Hematopoietic multipotent progenitor cell treated with erythropoietin and hydrocortisone succinate and interleukin-3 and kit ligand, for 4 days (in vitro differentiated cells): ENCODE measurements at places on chromosomes 7 and 10.

GRCh38 chr7:51789489-51789888, 472.9 kb upstream of the COBL start:
- no peak for DNase-seq

DNA sequence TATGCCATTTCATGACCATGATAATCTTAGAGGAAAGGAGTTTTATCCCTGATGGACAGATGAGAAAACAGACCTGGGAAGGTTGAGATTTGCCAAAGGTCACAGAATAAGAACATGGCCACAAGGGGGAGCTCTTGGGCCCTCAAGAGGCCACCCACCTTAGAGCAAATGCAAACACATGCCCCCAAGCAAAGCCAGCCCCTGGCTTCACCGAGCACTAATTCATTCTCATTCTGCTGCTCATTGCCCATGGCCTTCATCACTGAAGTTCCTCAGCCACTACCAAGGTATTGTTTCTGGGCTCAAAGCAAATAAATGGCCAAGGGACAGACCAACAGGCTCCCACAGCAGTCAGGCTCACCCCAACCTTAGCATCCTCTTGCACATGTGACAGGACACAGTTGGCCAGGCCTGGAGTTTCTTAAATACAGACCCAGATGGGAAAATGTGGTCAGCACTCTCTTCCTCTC, 44.2 kb downstream of the PDLIM1 start:
- peak; percentile 91 for DNase-seq

GRCh38 chr10:81215498-81215897, 659.5 kb upstream of the NRG3 start:
- DNase-seq = no peak

DNA sequence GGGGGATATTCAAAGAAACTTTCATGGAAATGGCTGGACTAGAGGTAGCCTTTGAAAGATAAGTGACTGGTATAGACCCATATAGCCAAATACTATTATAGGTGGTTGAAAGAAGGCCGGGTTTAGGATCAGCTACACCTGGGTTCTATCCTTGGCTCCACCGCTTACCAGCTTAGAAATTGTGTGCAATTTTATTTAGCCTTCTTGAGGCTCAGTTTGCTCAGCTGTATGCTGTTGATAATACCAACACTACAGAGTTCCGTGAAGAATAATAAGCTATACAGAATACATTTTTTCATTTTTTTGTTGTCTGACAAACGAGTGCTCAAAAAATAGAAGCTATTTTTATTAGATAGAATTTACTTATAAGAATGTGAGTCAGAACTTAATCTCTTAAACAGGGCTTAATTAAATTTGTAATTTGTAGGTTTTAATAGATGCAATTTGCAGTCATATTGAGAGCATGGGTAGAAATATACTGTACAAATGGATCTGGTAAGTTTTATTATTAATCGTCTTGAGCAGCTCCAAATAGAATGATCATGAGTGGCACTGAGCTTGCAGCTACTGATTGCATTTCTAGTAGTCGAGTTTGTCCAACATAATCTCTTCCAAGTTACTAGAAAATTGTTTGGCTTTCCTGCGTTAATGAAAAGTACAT, 164.3 kb upstream of the PHYHIPL start:
- DNase-seq = no peak

- no peak for DNase-seq
Measured at GRCh38 chr10:48769706-48770435, 85.2 kb downstream of the WDFY4 start.

GRCh38 chr7:101536232-101536631, 92.9 kb downstream of the MYL10 start:
- no peak for DNase-seq

- DNase-seq = no peak
Measured at GRCh38 chr10:49397036-49397999, 1.4 kb upstream of the DRGX start.

- DNase-seq = peak; percentile 24
Measured at GRCh38 chr10:75696536-75696935, 265.1 kb downstream of the LRMDA start.
